ENCODE measurements at places on chromosomes 12 and 14.

GRCh38 chr12:49092086-49092815, 2.4 kb downstream of the DHH start:
- peak; percentile 25 for DNase-seq

DNA sequence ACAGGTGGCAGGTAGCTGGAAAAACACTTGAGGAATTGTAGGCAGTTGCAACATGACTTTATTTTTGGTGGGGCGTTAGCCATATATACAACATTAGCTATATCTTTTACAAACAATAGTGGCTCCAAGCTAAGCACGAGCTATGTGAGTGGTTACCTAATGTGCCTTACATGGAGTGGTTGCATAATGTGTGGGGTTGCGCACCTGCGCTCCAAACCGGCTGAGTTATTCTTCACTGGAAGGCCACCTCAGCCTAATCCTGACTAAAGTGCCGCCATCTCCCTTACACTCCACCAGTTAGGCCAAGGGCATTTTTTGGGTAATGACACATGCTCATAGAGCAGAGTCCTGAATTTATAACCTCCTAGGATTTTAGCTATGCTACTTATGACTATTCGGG, 31.8 kb upstream of the G2E3 start:
- no peak for DNase-seq

- no peak for DNase-seq
Observed at GRCh38 chr14:67674139-67674479, 323 bp downstream of the VTI1B start.

GRCh38 chr12:131258398-131258797, 304.7 kb downstream of the ADGRD1 start:
- DNase-seq, result no peak

GRCh38 chr14:30553311-30553989, 5.5 kb upstream of the G2E3 start:
- DNase-seq, result no peak

GRCh38 chr12:120960657-120961056, 17.7 kb upstream of the HNF1A start:
- DNase-seq, result no peak

GRCh38 chr14:24965934-24966578, 83.9 kb downstream of the STXBP6 start:
- no peak for DNase-seq

DNA sequence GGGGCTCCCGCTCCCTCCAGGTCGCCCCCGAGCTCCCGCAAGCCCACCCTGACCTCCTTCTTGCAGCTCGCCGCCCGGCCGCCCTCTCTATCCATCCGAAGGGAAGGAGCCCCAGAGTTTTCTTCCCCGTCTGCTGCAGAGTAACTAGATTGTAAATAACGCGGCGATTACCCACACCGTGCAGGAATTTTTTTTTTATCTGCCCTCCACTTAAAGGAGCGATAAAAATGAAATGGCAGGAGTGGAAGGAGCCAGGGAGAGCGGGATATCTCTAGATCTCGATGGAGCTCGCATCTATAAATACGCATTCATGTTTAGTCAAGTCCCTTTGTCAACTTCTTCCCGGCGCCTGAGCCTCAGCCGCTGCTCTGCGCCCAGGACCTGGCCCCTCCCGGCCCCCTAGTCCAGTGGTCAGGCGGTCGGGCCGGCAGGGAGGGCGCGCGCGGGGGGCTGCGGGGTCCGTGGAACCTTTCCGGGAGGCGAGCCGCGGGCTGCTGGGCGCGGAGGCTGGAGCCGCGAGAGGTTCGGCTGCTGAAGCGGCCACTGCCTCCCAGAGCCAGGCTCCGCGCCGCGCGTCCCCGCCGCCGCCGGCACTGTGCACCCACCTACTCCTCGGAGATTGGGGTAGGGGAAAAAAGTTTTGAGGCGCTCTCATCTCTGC, 386.0 kb downstream of the BCAT1 start:
- DNase-seq, result no peak

DNA sequence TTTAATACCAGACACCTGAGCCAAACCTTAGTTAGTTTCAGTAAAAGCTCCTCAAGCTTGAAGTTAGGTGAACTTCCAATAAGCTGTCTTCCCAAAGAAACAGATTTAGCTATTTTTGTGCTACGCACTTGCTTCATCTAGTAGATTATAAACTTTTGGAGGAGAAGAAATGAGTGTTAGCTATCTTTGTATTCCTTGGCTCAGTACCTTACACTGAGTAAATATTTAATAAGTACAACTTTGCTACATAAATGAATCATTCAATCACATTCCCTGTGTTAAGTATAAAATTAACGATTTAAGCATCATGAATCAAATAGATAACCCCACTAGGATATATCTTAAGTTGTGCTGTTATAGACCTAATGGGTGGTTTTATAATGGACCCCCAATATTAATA, 307.0 kb downstream of the PCNX1 start:
- DNase-seq, result no peak

DNA sequence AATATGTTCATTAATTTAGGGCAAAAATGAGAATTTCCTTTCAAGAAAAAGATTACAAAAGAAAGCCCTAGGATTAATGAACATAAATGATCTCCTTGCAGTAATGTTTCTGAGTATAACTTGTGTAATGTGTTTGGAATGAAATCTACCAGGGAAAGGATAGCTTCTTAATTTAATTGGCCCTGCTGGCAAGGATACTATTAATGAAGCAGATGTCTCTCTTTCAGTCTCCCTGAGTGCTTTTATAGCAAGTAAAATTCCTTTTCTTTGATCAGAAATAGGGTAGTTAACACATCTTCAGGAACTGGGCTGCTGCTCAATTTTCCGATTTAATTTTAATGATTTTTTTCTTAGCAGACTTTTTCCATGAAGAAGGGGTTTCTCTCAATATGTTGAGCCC, 379.4 kb upstream of the PDE3A start:
- DNase-seq, result no peak

- no peak for DNase-seq
Observed at GRCh38 chr12:26143291-26143690, 18.5 kb upstream of the BHLHE41 start.

DNA sequence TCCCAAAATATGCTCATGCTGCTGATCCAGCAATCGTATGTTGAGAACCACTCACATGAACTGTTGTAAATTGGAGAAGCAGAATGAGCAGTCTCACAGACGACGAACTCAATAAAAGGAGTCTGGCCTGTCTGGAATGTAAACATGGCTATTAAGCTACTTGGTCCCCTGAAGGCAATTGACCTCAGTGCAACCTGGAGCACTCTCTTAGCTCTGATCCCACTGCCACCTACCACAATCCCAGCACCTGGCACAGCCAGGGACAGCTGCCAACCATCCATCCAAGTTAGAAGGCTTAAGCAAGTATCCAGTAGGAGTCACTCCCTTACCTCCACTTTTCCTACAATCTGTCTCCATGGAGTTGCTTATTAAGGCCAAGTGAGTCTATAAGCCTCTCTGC, 406.9 kb upstream of the CLEC14A start:
- DNase-seq, result no peak

DNA sequence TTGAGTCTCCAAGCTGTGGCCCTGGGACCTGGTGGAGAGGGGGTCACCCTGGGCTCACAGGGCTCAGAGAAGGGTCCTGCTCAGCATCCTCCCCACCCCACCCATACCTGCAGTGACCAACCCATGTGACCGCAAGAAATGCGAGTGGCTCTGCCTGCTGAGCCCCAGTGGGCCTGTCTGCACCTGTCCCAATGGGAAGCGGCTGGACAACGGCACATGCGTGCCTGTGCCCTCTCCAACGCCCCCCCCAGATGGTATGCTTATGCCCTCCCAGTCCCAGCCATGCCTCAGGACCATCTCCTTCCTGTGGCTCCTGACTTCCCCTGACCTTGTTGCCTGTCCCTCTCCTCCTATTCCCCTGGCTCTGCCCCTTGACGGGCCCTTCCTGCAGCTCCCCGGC, 6.7 kb upstream of the NXPH4 start:
- DNase-seq, result no peak

GRCh38 chr14:38111046-38111445, 96.7 kb upstream of the SSTR1 start:
- no peak for DNase-seq

GRCh38 chr14:69612783-69613130, 1.4 kb downstream of the SUSD6 start:
- no peak for DNase-seq

DNA sequence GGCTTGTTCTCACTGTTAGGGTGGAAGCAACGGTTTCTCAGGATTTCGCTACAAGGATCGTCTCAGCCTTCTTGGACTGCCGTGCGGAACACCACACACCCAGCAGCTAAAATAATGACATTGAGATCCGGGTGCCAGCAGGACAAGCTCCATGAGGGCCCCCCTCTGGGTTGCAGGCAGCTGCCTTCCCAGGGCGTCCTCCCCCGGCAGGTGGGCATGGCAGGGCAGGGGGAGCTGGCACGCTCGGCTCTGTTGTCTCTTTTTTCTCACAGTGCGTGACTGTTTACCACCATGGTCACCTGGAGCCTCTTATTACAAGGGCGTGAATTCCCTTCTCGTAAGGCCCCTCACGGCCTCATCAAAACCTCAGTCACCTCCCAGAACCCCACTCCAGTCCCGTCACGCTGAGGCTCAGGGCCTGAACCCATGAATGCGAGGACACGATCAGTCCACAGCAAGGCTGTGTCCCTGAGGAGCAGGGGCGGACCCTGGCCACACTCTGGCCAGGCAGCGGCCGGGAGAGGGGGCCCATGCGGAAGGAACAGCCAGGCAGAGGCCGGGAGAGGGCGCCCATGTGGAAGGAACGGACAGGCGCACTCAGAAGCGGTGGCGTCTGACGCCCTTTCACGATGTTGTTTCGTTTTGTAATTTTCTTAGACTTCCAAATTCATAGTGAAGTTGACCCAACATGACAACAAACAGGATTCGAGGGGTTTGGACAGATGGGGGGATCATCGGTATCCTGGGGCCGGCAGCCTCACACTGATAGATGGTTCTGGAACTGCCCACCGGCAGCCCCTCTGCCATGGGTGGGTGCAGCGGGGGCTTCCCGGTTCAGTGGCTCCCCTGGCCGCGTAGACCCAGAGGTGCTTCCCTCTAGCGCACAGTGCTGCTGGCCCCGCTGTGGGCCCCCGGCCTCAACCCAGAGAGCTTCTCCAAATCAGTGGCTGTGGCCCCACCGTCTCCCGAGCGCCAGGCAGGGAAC, 10.0 kb downstream of the LRCOL1 start:
- no peak for DNase-seq

GRCh38 chr12:109308534-109309380, at the start of gene FOXN4:
Gene FOXN4 (minus strand): TSS chr12:109309284. CDS start chr12:109308321, 963 bp downstream.
- no peak for DNase-seq

- no peak for DNase-seq
Observed at GRCh38 chr12:108107293-108107692, 21.8 kb upstream of the WSCD2 start.

DNA sequence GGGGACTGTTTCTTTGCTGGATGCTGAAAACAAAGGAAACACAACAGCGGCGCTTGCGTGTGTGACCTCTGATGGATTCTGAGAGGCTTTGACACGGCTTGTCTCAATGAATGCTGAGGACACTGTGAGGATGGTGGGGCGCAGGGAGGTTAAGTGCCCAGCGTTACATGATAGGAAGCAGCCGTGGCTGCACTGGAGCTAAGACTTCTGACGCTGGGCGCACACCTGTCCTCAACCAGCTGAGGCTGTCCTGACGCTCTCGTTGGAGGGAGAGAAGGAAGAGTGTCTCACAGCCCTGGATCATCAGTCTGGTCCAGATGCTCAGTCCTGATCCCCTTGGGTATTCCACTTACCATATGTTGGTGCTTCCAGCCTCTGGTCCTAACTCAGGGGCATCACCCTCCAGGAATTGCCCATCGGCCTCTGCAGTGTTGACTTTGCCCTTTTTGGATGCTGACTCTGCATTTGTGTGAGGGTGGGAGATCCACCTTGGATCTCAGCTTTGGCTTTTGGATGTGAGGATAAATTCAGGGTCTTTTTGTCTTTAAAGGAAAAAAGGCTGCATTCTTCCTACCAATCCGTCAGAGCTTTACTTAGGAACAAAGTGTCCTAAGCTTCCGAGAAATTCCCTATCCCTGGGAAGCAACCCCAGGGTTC, 125.2 kb downstream of the ZNF664 start:
- DNase-seq, result no peak

DNA sequence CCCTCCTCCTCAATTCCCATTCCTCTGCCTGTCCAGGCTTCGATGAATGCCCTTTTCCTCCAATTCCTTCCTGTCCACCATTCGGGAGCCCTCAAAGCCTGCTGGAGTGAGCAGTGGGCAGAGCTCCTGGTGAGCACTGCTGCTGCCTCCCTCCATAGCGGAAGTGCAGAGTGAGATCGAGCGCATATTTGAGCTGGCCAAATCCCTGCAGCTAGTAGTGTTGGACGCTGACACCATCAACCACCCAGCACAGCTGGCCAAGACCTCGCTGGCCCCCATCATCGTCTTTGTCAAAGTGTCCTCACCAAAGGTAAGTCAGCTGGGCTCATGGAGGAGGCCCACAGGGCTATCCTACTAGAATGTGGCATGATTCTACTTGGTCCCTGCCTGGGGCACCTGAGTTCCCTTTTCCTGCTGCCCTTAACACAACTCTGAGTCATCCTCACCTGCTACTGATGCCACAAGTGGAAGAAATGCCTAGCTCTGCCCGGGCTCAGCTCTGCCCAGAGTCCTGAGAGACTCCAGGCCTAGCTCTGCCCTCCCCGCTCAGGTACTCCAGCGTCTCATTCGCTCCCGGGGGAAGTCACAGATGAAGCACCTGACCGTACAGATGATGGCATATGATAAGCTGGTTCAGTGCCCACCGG, 8.0 kb downstream of the CACNB3 start:
- DNase-seq, result no peak

GRCh38 chr14:97850466-97850865, 1053.3 kb downstream of the VRK1 start:
- DNase-seq, result no peak

DNA sequence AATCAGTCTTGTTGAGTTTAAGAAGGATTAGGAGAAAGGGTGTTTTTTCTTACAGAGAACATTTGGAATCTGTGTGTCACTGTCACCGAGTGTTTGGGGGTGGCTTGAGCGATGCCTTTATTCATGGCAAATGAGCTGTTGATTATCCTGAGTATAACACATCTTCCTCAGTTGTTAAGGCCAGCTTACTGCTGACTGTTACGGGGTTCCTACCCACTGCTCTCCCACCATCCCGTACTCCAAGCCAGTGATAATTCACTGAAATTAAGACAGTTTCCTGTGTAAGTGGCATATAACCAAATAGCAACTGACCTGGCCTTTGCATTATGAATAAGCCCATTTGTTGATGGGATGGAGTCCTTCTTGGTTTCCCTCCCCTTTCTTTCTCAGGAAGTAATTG, 9.5 kb downstream of the ESRRB start:
- no peak for DNase-seq

- no peak for DNase-seq
Observed at GRCh38 chr12:121927813-121928212, 9.4 kb downstream of the CFAP251 start.

GRCh38 chr12:7157391-7157790, 27.2 kb downstream of the CLSTN3 start:
- DNase-seq, result no peak

Data from stimulated activated CD8-positive, alpha-beta memory T cell treated with anti-CD3 and anti-CD28 coated beads, Interleukin-15, amount 100 ng/mL, for 4 hours (primary cell).